ENCODE measurements at places on chromosomes 2 and 18.
A peak's percentile ranks its signal among the peaks of the same experiment; 100 is the strongest.

- DNase-seq: peak; percentile 70
Observed at GRCh38 chr2:85804583-85804982, 50.8 kb downstream of the ATOH8 start.

DNA sequence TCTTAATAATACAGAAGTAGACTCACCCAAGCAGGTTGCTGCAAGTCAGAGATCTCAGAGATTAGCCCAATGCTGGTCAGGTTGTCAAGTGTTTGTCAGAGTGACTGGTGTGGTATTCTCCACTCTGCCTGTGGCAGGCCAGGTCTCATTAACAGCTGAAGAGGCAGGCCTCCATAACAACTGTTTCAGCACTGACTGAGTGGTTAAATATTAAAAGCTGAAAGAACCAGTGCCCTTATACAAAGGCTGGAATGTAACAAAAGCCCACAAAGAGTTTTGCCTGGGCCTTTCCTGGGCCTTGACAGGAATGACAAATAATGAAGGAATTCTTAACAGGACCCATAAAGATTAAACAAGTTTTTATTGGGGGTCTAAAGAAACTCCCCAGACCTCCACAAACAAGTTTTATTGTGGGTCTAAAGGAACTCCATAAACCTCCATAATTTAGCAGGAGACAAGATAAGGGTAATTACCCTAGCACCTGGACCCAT, 26.8 kb downstream of the SULT1C2 start:
- DNase-seq: no peak

DNA sequence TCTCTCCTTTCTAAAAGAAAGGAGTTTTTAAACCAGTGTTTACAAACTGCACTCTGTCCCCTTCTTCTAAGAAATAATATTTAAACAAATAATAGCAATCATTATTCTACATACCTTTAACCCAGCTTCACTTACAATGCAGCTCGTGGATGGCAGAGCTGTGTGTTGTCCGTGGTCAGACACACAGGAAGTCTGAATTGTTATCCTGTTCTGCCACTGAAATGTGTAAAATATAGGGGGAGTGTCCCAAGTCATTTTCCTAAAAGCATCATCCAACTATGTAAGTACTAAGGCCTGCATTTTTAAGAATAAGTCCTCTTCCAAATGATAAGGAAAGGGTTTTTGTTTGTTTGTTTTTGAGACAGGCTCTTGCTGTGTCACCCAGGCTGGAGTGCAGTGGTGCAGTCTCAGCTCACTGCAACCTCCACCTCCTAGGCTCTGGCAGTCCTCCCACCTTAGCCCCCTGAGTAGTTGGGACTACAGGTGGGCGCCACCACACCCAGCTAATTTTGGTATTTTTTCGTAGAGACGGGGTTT, 2.7 kb upstream of the PPP4R1 start:
- DNase-seq: no peak

- DNase-seq: no peak
Observed at GRCh38 chr2:48515513-48515985, 14.4 kb upstream of the STON1 start.

DNA sequence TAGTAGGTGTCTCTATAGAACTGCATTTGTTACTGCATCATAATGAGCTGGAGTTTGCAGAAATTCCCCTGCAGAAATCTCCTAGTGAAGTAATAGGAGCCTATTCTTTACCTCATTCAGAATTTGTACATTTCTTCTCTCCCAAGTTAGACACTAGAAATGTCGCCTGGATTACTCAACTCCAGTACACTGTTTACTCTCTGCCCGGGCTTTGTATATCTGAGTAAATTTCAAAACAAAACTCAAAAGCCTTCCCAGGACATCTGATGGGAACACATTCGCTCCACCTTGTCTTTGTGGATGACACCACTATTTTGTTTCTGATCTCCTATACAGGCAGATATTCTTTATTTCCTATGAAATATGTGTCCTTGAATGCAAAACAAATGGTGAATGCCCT, 76.8 kb downstream of the POU3F3 start:
- no peak for DNase-seq

GRCh38 chr2:42516418-42516901, 22.7 kb upstream of the KCNG3 start:
- no peak for DNase-seq

Data from SK-N-SH (cell line).